ENCODE measurements at places on chromosomes 4 and X. TPM values are rescaled to one million over a fixed set of nuclear protein-coding genes. Genes with fewer than 3 reads are reported as not detected.

Gene NAP1L5
- 2.0 TPM for total RNA-seq

Gene TMEM35A
- total RNA-seq: not detected

Gene PDGFRA
- not detected for total RNA-seq

Gene TBC1D9
- 8.4 TPM for total RNA-seq

Gene MXRA5
- not detected for total RNA-seq

- no peak for DNase-seq
Observed at GRCh38 chr4:94307231-94307871, 35.3 kb downstream of the HPGDS start.

GRCh38 chrX:35340465-35340864 lies 397.9 kb downstream of the FAM47B start:
- DNase-seq: no peak

DNA sequence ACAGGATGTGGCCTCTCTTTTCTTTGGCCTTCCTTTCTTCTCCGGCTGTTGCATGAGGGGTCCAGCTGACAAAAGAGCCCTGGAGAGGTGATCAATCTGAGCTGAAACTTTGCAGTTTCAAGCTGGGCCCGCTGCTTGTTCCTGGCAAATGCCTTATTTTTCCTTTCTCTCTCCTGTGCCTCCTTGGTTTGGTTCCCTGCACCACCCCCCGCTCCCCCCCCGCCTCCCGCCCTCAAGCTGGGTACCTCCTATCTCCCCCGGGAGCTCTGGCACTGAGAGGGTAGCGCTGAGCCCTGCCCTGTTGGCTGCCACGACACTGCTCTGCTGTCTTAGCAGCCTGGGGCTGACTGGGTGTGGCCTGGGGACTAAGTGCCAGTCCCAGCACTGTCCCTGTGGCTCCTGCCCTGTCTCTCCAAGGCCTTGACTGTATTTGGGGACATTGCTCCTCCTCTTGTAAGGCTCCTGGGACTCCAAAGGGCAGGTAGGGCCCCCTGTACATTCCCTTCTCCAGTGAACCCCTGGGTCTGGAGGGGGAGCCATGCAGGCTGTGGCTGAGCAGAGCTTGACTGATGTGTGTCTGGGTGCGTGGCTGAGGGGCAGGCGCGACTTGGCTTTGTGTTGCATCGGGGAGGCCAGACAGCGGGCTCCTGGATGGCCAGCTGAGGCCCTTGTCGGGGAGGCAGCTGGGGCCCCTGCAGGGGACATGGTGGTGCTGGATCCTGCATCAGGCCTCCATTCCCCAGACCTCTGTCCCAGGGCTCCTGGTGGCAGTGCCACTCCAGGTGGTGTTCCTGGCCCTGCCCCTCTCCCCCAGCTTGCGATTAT lies 1.1 kb downstream of the PLXNA3 start:
- DNase-seq: peak; percentile 45

- DNase-seq: peak; percentile 63
Observed at GRCh38 chr4:186191200-186192065, at the start of gene CYP4V2. Gene CYP4V2 (plus strand): TSS chr4:186191567. CDS start chr4:186191824, 257 bp downstream.
